ENCODE measurements at places on chromosomes 16 and 17. TPM values are rescaled to one million over a fixed set of nuclear protein-coding genes. Genes with fewer than 3 reads are reported as not detected.

The NT5C3B gene
- total RNA-seq, result 65.0 TPM

The GAST gene
- not detected for total RNA-seq

The CLEC18B gene
- not detected for total RNA-seq

The ASPA gene
- total RNA-seq, result under 0.01 TPM

The ZNF469 gene
- 2.8 TPM for total RNA-seq

The TSNAXIP1 gene
- 1.2 TPM for total RNA-seq

The ST6GALNAC1 gene
- total RNA-seq, result not detected

The MMP15 gene
- 2.2 TPM for total RNA-seq

The TBC1D3D gene
- not detected for total RNA-seq

The CACNB1 gene
- total RNA-seq, result 3.9 TPM

The ATAD5 gene
- total RNA-seq, result 2.2 TPM

The RFWD3 gene
- 28.7 TPM for total RNA-seq

The WNT3 gene
- total RNA-seq, result 0.50 TPM

The NGFR gene
- total RNA-seq, result under 0.01 TPM

The NLRC3 gene
- not detected for total RNA-seq

The SHCBP1 gene
- total RNA-seq, result 29.9 TPM

The CRYBA1 gene
- total RNA-seq, result not detected

The CDT1 gene
- 67.1 TPM for total RNA-seq

The PPP1R27 gene
- total RNA-seq, result not detected
